ENCODE measurements at places on chromosomes 7 and 10.
A peak's percentile ranks its signal among the peaks of the same experiment; 100 is the strongest.

GRCh38 chr7:100053215-100053614 is 3.6 kb downstream of the ZSCAN21 start:
- DNase-seq: no peak

DNA sequence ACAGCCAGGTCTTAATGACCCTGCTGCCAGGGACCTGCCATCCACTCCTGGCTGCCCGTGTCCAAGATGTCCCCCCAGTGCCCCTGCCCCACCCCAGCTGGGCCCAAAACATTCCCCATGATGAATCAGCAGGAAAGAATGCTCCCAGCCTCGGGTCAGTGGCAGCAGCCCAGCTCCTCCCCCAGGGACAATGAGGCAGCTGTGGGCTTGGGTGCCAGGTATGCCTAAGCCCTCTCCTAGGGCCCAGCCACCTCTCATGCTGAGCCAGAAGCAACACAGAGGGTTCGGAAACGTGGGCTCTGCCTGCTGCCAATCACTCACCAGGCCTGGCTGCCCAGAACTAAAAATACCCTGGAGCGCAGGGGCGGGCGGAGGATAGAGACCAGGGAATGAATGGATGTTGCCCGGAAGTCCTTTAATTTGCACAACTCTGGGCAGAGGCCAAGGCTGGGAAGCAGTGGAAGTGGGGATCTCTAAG is 1.5 kb upstream of the LOXL4 start:
- no peak for DNase-seq

- DNase-seq: peak; percentile 16
Observed at GRCh38 chr10:131211559-131211958, 100.0 kb downstream of the TCERG1L start.

DNA sequence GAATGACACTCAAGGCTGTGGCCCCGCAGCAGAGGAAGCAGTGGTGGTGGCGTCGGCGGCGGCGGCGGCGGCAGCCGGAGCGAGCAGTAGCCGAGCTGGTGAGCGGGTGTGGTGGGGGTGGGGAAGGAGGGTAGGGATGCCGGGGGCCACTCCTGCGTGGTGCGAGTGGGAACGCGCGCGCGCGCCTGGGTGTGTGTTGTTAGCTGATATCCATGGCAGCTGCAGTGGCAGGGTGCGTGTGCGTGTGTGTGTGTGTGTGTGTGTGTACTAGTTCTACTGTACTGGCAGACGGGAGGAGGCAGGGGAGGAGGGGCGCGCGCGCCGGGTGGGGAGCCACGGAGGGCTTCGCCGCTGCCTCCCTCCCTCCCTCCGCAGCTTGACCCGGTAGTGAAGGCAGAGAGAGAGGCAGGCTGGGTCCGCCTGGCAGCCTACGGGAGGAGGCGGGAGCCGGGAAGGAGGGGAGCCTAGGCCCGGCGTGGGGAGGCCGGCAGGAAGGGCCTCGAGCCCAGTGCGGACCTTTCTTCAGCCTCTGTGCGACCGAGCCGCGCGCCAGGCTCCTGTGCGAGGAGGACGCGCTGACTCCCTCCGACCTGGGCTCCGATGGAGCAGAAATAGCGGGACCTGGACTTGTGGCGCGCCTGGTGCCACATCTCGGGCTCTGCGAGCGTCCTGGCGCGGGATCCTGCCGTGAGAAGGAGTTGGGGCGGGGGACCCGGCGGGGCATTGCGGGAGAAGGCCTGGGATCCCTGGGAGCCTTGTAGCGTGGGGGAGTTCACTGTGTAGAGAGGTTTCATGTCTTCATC is at the start of gene MAGI2:
TSS of gene MAGI2 (minus strand) at position 110 of the 803 bp plus-strand sequence. CDS start 347 bp downstream, outside the sequence.
- DNase-seq: peak; percentile 72

- DNase-seq: no peak
Observed at GRCh38 chr7:94698275-94698674, 42.3 kb upstream of the SGCE start.

- no peak for DNase-seq
Observed at GRCh38 chr7:818031-818699, 14.1 kb upstream of the SUN1 start.

GRCh38 chr7:84138411-84138810 is 56.2 kb downstream of the SEMA3A start:
- DNase-seq: no peak

DNA sequence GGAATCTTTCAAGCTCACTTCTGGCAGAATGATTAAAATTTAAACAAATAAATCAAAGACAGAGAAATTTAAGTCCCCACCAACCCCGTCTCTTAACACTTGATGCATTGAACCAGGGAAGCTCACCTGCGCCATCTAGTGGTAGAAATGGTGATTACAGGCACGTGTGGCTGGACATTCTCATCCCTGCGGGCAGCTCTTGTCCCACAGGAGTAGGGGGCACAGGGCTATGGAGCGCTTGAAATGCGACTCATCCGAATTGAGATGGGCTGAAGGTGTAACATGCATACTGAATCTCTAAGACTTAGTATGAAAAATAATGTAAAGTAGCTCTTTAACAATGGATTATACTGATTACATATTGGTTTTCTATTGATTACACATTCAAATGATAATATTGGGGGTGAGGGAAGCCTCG is 24.8 kb upstream of the SLIT1 start:
- DNase-seq: peak; percentile 86

- DNase-seq: no peak
Observed at GRCh38 chr7:50335230-50335794, 30.8 kb downstream of the IKZF1 start.

DNA sequence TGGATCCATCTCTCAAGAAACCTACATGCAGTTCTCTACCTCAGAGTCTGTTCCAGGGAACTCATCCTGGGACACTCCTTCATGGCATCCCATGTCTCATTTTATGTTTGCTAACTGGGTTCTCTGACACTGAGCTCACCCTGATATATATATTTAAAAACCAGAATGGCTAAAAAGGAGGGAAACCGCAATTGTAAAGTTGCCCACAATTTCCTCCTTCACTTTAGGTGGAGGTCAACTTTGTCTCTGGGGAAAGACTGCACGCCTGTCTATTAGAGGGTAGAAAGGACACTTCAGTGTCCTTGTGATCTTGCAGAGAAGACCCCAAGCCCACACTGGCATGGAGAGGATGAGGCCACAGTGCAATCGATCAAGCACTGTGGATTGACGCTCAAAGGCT is 131.7 kb downstream of the TEX36 start:
- DNase-seq: no peak

DNA sequence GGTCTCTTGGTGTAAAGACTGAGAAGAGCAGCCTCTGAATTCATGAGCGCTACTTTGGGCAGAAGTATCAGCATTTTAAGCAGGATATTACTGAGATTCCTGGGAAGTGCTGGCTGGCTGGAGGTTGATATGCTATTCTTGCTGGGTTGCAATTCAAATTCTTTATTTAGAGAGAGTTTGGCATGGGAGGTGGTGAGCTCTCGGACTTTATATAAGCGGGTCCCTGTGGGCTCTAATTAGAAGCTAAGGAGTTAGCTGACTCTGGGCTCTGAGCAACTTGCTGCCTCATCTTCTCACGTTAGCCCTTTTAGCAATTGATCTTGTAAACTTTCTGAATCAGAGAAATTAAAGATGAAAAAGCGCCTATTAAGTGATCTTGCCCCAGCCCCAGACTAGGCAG is 430.9 kb downstream of the SORCS3 start:
- DNase-seq: no peak

- DNase-seq: no peak
Observed at GRCh38 chr7:131935180-131935579, 378.8 kb upstream of the PODXL start.

Measured in mesothelial cell of epicardium (in vitro differentiated cells).